Activated T-cell treated with anti-CD3 and anti-CD28 coated beads, Interleukin-2, amount 50 U/mL, for 4 hours (primary cell): ENCODE measurements at places on chromosomes 12 and 14.
A peak's percentile ranks its signal among the peaks of the same experiment; 100 is the strongest.

DNA sequence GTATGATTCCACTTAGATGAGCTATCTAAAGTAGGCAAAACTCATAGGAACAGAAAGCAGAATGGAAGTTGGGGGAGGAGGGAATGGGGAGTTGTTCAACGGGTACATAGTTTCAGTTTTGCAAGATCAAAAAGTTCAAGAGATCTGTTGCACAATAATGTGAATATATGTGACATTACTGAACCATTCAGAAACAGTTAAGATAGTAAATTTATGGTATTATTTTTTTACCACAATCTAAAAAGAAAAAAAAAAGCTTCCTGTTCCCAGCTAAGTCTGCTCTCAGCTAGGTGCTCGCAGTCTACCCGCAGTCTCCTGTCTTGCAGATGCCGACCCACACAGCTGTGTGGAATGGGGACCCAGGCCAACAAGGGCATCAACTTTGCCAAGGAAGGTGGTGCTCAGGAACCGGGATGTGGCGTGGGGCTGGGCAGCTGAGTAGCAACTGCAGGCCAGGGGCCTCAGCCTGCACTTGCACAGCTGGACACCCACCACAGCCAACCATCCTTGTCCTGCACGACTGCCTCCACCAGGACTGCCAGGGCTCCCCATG lies 15.3 kb upstream of the ANO6 start:
- no peak for DNase-seq

GRCh38 chr14:71597955-71598660 lies 334.1 kb upstream of the RGS6 start:
- DNase-seq: no peak

- DNase-seq: no peak
Measured at GRCh38 chr12:57764662-57765002, 2.2 kb downstream of the CYP27B1 start.

DNA sequence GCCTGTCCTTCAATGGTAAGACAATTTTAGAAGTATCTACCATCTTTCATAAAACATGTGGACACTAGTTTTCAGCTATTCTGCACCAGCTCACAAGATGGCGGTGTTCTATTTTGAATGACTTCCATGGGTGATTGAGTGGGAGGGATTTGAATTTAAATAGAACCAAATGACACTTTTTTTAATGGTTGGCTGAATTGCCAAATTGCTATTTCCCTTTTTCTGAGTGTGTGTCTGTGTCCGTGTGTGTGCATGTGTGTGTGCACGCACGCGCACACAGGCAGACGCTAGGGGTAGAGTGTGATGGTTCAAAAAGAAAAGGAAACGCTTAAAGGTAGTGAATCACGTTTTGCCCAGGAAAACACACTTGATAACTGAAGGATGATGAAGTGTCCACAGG lies 362.6 kb downstream of the DAD1 start:
- DNase-seq: no peak

- DNase-seq: no peak
Measured at GRCh38 chr12:127770118-127770517, 496.9 kb upstream of the TMEM132C start.

GRCh38 chr12:82620917-82621316 lies 65.8 kb upstream of the TMTC2 start:
- no peak for DNase-seq

GRCh38 chr12:111298582-111299436 lies 70.1 kb downstream of the PHETA1 start:
- peak; percentile 41 for DNase-seq

- DNase-seq: no peak
Measured at GRCh38 chr14:64848239-64848638, 31.5 kb downstream of the SPTB start.

DNA sequence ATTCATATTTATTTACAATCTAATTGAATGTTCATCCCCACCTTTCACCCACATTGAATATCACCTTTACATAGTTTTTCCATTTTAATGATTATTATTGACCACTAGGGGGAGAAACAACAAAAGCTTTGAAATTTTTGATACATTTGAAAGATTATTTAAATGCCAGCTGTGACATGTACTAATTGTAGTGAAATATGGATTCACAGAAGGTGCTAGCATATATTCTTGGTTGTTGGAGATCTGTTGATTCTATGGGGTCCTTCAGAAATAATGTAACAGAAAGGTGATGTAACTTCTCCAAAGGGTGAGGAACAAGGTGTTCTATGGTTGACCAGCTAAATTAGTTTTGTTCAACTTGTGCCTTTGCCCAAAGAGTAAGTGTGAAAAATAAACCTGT lies 22.4 kb upstream of the GPR33 start:
- DNase-seq: no peak

DNA sequence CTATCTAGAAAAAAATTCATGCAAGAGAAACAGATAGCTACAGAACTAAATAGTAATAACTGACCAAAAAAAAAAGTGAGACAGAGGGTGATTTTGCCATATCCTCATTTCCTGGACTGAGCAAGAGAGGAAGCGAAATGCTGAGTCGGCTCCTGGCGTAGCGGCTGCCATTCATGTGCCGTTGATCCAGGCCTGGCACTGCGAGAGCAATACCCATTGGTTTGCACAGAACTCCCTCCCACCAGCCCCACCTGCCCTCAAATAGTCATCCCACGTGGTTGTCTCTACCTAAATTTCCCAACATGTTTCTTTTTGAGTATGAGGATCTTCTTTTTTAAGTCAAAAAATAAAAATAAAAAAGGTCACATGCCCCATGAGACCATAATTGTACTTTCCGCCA lies 9.4 kb upstream of the WNT5B start:
- no peak for DNase-seq

- DNase-seq: no peak
Measured at GRCh38 chr14:63192085-63192484, 12.2 kb upstream of the RHOJ start.

GRCh38 chr12:109127533-109128242 lies 11.3 kb downstream of the ACACB start:
- DNase-seq: no peak

GRCh38 chr12:75545636-75546035 lies 34.2 kb upstream of the KRR1 start:
- DNase-seq: no peak

DNA sequence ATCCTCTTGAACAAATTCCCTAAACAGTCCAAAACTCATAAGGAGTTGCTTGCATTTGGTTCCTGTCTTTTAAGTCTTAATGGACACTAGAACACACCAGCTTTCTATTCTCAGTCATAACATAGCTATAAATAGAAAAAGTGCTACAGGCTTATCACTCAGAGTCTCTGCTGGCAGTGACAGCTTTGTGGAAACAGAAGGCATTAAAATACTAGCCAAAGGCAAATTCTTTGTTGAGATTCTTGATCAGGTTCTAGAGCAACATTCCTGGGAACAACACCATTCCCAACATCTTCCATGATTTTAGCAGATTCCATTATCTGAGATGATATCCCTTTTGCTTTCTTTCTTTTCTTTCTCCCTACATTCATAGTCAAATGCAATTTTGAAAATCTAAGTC lies 207.7 kb upstream of the PLEKHG7 start:
- DNase-seq: no peak

DNA sequence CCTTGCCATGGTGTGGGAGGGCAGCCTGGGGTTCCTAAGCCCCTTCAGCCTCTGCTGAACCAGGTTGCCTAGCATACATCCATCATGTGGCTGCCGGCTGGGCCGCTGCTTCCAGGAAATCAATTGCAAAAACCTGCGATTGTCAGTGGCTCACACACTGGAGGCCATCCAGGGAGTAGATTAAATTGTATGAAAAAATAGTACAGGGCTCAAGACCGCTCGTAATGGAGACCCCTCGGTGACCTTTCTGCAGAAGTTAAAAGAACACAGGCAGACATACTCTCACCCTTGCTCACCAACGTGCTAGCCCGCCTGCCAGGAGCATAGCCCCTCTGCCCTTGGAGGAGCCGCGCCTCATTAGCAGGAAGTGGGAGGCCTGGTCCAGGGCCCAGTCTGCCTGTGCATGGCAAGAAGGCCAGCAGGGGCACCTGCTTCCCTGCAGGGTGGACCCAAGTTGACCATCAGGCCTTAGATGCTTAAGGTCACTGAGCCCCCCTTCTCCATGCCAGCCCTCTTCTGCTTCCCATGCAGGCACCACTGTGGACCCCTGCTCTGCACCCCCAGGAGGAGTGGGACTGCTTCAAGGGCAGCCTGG lies 31.4 kb upstream of the CIPC start:
- no peak for DNase-seq

DNA sequence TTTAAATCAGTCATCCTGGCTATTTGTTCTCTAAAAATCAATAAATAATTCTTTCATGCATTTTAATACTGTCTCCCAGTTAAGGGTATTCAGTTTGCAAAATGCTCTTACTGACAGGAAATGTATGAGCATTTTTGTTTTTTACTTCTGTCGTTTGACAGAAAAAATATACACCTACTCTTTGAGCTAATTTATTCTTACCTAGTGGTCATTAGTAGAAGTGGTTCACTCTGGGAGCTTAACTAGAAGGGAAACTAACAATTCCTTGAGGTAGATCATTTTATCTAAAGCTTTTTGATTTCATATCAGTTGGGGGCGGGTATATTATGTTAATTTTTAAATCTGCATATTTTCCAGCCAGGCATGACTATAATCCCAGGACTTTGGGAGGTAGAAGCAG lies 33.8 kb upstream of the PAPLN start:
- no peak for DNase-seq

- no peak for DNase-seq
Measured at GRCh38 chr12:67747869-67748742, 99.6 kb downstream of the DYRK2 start.

GRCh38 chr14:65860956-65861611 lies 448.6 kb downstream of the FUT8 start:
- DNase-seq: no peak

GRCh38 chr14:74144789-74145188 lies 60.0 kb downstream of the LIN52 start:
- DNase-seq: no peak

GRCh38 chr14:101774814-101775213 lies 13.3 kb downstream of the PPP2R5C start:
- DNase-seq: no peak

GRCh38 chr14:74213907-74214803 lies 25.1 kb upstream of the VSX2 start:
- DNase-seq: no peak

DNA sequence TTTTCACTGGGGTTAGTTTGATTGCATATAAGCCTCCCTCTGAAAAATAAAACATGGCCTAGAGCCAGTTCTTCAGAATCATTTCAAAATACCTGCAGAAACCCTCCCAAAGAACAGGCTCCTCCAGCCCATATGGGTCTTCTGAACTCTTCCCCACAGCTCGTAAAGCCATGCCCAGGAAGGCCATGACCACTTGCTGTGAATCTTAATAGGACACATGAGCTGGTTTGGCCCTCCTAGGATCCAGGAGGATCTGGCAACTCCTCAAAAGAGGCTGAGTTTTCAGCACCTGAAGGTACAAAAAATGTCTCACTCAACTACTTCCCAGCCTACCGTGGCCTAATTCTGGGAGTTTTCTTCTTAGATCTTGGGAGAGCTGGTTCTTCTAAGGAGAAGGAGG lies 2.4 kb downstream of the MYBPC1 start:
- no peak for DNase-seq

DNA sequence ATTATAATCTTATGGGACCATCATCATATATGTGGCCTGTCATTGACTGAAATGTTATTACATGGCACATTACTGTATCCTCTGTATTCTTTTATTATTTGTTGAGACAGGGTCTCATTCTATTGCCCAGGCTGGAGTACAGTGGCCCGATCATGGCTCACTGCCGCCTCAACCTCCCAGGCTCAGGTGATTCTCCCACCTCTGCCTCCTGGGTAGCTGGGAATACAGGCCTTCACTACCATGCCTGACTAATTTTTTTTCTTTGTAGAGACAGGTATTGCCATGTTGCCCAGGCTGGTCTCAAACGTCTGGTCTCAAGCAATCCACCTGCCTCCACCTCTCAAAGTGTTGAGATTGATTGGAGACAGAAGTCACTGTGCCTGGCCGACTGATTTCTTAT lies 153.2 kb downstream of the RASSF9 start:
- DNase-seq: no peak

GRCh38 chr12:26473291-26473690 lies 277.9 kb downstream of the SSPN start:
- no peak for DNase-seq

DNA sequence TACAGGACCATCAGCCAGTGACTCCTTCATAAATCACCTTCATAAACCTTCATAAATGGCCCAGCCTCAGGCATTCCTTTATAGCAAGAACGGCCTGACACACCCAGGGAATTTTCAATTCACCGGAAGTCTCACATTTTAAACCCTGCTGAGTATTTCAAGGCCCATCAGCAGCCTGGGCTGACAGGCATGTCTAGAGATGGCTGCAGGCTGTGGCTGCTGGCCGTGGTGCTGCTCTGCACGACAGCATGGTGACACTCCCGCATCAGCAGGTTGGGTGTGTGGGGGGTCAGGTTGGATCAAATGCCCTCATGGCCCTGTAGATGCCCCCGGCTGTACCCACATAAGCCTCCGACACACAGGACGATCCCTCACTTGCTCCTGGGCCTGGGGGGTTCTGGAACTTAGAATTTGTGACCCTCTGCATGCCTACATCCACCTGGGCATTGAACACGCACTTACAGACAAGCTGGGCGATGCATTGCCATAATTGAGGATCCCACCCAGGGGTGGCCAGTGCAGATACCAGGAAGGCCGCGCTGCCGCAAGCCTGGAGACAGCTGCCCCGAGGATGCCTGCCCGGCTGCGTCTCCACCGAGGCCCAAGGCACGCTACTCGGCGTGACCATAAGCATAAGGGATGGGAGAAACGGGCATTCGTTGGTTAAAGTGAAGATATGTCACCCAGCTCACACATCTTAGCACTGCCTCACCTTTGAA lies 124.3 kb downstream of the PIWIL1 start:
- DNase-seq: no peak

GRCh38 chr12:67446716-67447115 lies 177.6 kb downstream of the CAND1 start:
- no peak for DNase-seq

DNA sequence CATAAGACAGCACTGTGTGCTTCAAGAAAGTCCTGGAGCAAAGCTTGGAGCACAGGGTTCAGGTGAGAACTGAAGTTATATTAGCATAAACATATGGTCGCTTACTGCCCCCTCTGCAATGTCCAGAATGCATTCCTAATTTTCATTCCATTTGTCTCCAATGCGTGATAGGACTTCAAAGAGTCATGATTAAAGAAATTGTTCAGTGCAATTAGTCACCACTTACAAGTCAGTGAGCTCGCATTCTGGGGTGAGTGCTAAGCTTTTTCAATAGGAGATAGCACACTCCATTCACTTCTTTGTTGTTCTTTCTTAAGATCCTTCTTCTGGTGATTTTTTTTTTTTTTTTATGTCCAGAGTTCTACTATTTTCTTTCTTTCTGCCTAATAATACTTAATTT lies 398.4 kb downstream of the SYT1 start:
- DNase-seq: no peak

GRCh38 chr14:56959869-56960268 lies 149.6 kb upstream of the OTX2 start:
- DNase-seq: no peak
